Activated effector memory CD4-positive, alpha-beta T cell treated with Interleukin-2 at 50 U/mL for 16 hours (primary cell): ENCODE measurements at places on chromosomes 2 and 18.

GRCh38 chr2:224778474-224778877, 62.3 kb upstream of the CCDC195 start:
- peak; percentile 25 for DNase-seq

DNA sequence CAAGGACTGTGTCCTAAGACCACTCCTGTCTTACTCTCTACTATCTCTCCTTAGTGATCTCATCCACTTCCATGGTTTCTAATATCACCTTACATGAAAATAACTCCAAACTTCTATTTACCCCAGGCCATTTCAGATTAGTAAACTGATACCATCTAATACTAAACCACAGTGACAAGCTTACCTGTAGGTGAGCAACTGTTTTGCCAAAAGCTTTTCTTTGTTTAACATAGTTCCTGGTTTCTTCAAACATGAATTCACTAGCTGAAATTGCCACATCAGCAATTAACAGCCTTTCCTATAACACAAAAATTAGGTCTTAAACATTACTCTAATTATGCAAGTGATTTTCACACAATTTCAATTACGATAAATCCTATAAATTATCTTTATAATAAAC, 22.1 kb downstream of the ACADL start:
- no peak for DNase-seq

GRCh38 chr2:236861196-236861875, 224.4 kb upstream of the COPS8 start:
- DNase-seq = no peak

GRCh38 chr18:69401972-69402532, 1.4 kb downstream of the DOK6 start:
- DNase-seq = no peak

GRCh38 chr2:175154661-175155082, 13.3 kb downstream of the ATF2 start:
- DNase-seq = no peak

GRCh38 chr2:197280015-197280702, 30.4 kb downstream of the ANKRD44 start:
- DNase-seq = no peak

DNA sequence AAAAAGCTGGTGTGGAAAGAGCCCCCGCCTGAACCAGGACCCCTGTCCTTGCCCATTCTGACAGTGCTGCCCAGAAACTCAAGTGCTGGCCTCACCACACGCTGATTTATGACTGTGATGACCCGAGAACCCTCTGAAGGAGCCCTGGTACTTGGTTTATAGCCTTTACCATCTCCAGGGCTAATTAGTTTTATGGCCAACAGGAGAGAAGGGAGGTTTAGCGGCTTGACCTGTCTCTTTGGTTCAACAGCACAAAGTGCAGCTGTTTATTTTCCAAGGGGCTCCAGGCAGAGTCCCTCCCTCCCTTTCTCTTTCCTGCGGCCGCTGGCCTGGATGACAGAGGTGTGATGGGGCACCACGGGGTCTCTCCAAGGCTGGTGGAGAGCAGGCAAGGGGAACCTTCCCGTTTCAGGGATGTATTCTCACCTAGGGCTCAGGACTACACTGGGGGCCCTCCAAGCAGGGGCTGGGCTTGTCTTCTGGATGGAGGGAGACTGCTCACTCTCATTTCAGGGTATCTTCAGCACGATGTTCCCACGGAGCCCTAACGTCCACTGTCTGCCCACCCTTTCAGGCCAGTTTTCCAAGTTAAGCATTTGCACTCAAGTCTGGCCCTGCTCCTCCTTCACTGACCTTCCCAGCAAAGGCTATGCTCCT, 174.2 kb upstream of the GLI2 start:
- no peak for DNase-seq

- no peak for DNase-seq
These were observed 2.3 kb upstream of the CHN1 start for GRCh38 chr2:175007510-175007909.

DNA sequence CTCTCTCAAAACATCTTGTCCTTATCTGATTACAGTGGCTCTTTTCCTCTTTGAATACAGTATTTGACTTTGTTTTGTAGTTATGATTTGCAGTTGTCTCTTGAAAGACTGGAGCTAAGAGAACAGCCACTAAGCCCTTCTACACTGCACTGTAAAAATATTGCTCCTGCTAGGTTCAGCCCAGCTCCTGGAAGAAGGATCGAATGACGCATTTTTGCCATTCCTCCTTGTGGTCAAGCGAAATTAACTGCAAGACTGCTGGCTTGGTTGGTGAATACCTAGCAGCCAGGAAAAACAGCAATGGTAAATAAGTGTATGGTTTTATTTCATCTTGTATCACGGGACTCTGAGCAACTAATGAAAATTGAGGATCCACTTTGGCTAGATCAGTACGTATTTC, 407.8 kb upstream of the CDH2 start:
- DNase-seq = no peak

GRCh38 chr2:135573620-135574019, 42.3 kb downstream of the R3HDM1 start:
- no peak for DNase-seq

DNA sequence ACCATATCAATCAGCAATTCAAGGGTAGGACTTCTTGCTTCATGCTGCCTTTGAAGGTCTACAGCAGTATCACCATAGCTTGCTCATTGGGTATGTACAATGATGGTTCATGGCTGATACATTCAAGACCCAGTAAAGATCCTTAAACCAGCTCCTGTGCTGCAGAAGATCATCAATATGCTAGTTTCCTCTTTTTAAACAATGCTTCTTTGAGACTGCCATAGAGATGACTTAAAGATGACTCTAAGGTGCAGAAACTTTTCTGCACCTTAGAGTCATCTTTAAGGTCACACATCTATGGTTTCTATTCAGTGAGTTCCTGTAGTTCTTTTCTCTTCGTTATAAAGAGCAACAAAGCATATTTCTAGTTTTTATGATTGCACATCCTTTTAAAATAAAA, 102.8 kb upstream of the KLHL14 start:
- no peak for DNase-seq

GRCh38 chr2:38515155-38516074, 87.3 kb downstream of the HNRNPLL start:
- DNase-seq = no peak

DNA sequence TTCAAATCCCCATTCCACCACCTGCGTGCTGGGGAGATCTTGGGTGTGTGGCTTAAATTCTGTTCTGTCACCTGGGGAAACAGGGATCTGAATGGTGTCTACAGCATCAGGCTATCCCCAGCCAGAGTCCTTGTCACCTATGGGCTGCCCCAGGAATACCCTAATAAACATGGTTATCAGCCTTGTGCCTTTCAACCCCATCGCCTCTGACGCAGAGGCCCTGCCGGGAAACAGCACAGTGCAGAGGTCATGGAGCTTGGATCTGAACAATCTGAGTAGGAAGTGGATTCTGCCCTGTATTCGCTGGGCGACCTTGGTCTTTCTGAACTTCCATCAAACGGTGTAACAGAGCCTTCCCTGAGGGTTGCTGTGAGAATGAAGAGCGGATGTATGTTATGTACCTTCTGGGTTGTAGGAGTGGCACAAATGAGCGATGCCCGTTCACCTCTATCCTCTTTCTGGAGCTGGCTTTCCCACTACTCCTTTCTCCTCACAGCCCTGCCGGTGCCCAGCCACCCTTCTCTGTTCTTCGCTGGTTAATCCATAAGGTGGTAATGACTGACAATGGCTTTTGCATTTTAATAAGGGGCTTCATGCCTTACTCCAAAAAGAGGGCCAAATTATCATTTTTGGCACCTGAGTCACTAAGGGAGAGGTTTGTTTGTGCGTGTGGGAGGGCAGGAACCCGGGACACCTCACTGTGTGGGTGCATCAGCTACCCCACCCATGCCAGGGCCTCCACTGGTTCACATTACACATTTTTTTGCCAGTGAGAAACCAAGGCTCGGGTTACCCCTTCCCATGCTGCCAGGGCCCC, 256.5 kb downstream of the MYCN start:
- DNase-seq = no peak

DNA sequence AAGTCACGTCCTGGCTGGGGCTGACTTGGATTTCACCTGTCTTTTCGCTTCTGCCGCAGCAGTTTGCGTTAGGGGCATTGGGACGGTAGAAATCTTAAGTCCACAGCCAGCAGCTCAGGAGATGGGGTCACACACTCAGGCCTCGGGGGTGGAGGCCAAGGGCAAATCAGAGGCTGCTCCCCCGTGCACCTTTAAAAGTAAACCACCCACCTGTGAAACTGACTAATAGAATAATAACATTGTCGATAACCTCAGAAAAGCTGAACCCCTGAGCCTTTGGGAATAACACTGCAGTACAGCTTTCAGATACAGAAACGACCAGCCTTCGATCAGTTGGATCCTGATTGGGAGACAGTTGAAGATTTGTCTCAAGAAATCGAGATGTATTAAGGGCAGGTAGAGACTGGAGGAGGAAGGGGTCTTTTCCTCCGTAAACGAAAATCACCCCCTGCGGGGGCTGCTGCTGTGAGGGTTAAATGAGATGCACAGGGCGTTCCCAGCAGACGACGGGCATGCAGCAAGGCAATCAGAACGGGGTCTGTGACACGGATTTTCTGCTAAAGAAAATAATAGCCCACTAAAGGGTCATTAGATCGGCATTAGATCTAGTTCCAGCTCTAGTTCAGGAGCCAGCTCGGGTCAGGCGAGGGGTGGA, 16.4 kb upstream of the NFATC1 start:
- DNase-seq = no peak

DNA sequence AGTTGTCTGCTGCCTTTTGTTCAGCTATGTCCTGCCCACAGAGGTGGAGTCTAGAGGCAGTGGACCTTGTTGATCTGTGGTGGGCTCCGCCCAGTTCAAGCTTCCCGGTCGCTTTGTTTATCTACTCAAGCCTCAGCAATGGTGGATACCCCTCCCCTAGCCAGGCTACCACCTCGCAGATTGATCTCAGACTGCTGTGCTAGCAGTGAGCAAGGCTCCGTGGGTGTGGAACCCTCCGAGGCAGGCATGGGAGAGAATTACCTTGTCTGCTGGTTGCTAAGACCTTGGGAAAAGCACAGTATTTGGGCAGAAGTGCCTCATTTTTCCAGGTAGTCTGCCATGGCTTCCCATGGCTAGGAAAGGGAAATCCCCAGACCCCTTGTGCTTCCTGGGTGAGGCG, 146.0 kb downstream of the KCNJ3 start:
- no peak for DNase-seq

GRCh38 chr2:216142540-216142939, 33.4 kb downstream of the XRCC5 start:
- no peak for DNase-seq

DNA sequence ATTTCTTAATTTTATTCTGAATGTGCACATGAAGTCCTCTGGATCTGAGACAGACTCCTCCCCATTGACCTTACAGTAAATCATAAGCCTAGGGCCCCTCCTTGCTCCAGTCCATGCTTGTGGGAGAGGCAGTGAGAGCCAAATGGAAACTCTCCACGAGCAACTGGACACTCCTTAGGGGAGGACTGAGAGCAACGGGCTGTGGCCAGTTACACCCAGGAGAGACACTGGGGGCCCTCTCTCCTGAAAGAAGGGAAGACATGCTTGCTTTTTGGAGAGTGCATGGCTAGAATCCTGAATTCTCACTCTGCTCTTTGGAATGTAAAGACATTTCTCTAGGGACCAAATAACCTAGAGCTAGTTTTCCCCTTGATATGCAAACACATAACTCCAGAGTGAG, 49.0 kb upstream of the BIN1 start:
- no peak for DNase-seq

- DNase-seq = no peak
These were observed 32.5 kb downstream of the MERTK start for GRCh38 chr2:111930875-111931274.

- no peak for DNase-seq
These were observed 176.7 kb upstream of the PKDCC start for GRCh38 chr2:41871080-41871479.

DNA sequence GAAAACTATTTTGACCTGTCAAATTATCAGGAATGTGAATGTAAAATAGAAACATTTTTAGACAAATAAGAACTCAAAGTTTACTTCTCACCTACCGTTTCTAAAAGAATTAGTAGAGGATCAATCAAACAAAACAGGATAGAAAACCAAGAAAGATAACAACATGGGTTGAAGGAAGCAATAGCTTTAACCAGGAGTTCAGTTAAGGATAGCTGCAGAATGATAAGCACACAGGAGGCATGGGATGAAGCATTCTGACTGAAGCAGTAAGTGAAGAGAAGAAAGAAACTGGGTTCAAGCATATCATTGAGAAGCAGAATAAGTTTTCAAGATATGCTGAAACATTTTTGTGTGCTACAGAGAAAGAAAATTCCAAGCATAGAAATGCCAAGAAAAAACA, 52.3 kb downstream of the TWSG1 start:
- DNase-seq = no peak

DNA sequence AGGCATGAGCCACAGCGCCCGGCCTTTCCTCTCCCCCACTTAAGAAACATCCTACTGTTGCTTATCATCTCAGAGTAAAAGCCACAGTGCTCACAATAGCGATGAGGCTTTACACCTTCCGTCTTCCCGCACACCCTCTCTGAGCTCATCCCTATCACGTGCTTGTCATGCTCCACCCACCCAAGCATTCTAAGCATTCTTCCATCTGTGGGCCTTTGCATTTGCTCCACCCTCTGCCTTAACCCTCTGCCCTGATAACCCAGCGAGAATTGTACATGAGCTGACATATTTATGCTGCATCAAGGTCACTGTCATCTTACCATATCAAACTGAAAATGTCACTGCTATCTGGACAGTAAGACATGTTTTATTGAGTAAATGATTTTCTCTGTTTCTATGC, 22.6 kb downstream of the FOXI3 start:
- DNase-seq = no peak

- DNase-seq = no peak
These were observed 15.5 kb downstream of the SLC25A12 start for GRCh38 chr2:171878481-171878993.

DNA sequence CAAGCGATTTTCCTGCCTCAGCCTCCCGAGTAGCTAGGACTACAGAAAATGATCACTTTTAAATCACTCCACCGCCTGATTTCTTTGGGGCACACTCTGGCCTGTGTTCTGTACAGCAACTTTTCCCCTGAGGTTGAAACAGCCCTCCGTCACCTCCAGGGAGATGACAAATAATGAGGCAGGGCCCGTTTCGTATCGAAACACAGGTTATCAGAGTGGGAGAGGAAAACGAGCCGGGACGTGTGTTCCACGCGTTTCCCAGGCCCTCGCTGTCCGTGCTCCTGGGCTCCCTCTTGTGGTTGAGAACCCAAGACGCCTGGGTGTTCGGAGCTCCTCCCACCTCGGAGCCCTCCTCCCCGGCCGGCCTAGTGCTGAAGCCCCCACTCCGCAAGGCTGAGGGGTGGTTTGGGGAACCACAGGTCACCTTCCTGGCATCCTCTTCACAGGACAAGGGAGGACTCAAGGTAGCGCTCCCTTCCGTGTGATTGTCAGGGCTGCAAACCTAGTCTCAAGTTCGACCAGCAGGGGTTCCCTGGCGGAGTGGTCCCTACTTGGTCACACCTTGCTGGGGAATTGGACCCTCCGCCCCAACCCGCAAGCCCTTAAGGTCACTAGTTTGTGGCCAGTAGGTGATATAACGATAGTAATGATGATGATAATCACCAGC, 12.8 kb downstream of the ATP6V1B1 start:
- peak; percentile 64 for DNase-seq

GRCh38 chr18:48436907-48437306, 27.7 kb upstream of the ZBTB7C start:
- no peak for DNase-seq
